ENCODE measurements at places on chromosomes 4 and X.

DNA sequence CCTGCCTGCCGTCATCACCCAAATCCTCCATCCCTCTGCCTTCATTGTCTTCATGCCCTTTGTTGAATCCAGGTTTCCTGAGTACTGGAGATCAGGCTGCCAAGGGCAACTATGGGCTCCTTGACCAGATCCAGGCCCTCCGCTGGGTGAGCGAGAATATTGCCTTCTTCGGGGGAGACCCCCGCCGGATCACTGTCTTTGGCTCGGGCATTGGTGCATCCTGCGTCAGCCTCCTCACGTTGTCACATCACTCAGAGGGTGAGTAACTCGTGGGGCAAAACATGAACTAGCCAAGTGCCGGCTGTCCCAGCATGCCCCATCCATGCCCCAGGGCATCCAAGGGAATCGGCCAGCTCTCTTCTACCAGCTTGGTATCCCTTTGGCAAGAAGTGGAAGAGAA is 19.4 kb downstream of the NLGN3 start:
- DNase-seq = no peak

DNA sequence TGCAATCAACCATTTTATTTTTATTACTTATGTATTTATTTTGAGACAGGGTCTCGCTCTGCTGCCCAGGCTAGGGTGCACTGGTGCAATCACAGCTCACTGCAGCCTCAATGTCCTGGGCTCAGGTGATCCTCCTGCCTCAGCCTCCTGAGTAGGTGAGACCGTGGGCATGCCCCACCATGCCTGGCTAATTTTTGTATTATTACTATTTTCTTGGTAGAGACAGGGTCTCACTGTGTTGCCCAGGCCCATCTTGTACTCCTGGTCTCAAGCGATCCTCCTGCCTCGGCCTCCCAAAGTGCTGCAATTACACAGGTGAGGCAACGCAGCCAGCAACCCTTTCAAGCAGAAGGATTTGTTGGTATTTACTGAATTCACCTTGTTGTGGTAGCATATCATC is 60.3 kb upstream of the PPP2R3B start:
- DNase-seq = no peak

DNA sequence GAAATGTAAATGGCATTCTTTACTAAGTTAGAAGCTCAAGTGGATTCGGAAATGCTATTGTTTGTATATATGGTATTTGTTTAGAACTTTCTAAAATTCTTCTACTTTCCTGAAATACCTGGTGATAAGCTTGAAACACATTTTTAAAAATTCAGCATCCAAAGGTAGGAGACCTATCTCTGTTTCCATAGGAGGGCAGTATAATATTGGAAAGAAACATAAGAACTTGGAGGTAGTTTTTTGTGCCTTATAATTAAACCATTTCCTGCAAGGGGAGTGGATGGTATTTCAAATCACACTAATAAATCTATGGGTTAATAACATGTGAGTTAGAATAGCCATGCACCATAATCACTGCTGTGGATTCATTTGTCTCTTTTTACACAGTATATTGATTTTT is 217.4 kb upstream of the AADAT start:
- DNase-seq = no peak

- DNase-seq = peak; percentile 28
Measured at GRCh38 chr4:138242076-138242833, at the start of gene SLC7A11. SLC7A11 (minus strand) TSS chr4:138242349; CDS start chr4:138242069, 280 bp downstream.

GRCh38 chr4:6326312-6327060 is 56.8 kb downstream of the WFS1 start:
- DNase-seq = no peak

DNA sequence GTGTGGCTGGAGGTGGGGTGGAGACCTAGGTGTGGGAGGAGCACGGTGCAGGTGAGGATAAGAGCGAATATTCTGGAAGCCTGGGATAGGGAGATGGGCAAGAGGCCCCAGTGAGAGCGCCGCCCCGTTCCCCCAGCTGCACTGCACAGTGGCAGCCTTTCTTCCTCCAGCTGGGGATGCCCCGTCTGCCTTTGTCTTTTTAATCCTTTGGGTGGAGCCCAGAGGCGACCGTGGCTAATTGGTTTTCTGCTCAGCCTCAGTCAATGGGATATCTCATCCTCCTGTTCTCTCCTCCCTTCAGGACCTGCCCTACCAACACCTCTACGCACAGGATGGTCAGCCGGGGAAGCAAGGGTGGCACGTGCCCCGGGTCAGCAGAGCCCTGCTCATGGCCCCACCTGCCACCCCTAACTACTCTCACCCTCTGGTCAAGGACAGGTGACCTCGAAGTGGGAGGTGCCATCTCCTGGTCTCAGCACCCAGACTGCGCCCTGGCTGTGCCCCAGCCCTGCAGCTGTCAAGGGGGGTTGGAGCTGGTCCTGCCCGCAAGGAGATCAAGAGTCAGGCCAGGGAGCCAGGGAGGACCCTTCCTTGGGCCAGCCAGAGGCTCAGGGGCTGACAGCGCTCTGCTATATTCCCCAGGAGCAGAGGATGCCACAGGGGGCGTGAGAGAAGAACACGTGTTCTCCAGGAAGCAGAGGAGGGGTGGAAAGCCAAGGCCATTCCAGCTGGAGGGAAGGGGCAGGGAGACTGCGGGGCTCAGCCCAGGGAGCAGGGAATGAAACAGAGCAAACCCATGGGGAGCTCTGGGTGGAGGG is 64.0 kb downstream of the ADRA2C start:
- no peak for DNase-seq

- DNase-seq = no peak
Measured at GRCh38 chrX:55815546-55815945, 98.0 kb downstream of the RRAGB start.

GRCh38 chr4:108821351-108821930 is 58.6 kb upstream of the ETNPPL start:
- DNase-seq = no peak

- no peak for DNase-seq
Measured at GRCh38 chrX:131393426-131393825, 104.3 kb upstream of the IGSF1 start.

GRCh38 chr4:16858275-16858752 is 40.1 kb downstream of the LDB2 start:
- DNase-seq = no peak

DNA sequence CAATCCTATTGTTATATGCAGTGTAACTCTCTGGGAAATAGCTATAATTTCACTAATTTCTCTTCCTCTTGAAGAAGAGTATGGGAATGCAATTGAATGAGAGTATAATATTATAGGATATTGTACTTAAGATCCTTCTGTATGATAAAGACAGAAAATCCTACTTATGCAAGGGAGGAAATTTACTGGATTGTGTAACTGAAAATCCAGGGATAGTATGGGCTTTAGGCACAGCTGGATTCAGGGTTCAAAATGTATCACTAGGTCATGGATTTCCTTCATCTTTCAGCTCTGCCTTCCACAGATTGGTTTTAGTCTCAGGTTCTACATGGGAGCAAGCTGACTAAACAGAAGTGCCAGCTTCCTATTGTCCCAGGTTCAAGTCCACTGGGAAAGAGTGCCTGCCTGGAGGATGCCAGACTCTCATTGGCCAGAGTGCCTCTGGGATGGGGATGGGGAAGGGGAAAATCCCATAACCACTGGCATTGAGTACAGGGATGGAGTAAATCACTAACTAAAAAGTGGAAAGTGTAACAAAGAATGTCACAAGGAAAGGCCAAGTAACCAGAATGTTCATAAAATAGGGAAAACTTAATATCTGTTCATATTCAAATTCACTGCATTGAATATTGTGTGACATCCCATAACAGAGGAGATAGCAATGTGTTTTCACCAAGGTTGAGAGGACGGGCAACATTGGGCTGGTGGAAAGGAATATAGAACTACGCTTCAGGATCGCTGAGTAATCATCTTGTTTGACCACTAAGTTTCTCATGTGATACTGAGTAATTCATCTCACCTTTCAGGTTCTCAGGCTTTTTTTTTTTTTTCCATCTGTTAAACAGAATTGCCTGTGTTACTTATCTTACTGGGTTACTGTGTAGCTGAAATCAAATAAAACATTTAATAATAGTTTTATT is 75.7 kb downstream of the ANXA3 start:
- DNase-seq = no peak

GRCh38 chrX:1833656-1834360 is 218.9 kb downstream of the ASMT start:
- DNase-seq = no peak

All from glutamatergic neuron (in vitro differentiated cells).